ENCODE measurements at places on chromosomes 3 and 15.

GRCh38 chr15:40088929-40089755 lies 19.5 kb downstream of the BMF start:
- no peak for DNase-seq

DNA sequence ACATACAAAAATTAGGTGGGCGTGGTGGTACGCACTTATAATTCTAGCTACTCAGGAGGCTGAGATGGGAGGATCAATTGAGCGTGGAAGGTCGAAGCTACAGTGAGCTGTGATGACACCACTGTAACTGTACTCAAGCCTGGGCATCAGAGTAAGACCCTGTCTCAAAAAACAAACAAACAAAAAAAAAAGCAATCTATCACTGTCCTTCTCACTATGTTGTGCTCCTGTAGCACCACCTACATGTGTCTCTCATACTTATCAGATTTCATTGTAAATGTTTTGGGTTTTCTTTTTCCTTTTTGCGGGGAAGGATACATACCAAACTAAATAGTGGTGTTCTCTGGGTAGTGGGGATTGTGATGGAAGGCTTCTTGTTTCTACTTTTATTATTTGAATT lies 14.8 kb downstream of the FANCD2 start:
- DNase-seq = no peak

GRCh38 chr3:128343287-128344051 lies 123.2 kb downstream of the DNAJB8 start:
- DNase-seq = no peak

- no peak for DNase-seq
These were observed 63.5 kb downstream of the CHRD start for GRCh38 chr3:184443364-184443763.

- DNase-seq = no peak
These were observed 15.0 kb downstream of the SNAPC5 start for GRCh38 chr15:66482539-66482938.

- no peak for DNase-seq
These were observed 52.9 kb upstream of the NUDT16 start for GRCh38 chr3:131328721-131329120.

- no peak for DNase-seq
These were observed 63.3 kb downstream of the KLHL6 start for GRCh38 chr3:183491923-183492848.

DNA sequence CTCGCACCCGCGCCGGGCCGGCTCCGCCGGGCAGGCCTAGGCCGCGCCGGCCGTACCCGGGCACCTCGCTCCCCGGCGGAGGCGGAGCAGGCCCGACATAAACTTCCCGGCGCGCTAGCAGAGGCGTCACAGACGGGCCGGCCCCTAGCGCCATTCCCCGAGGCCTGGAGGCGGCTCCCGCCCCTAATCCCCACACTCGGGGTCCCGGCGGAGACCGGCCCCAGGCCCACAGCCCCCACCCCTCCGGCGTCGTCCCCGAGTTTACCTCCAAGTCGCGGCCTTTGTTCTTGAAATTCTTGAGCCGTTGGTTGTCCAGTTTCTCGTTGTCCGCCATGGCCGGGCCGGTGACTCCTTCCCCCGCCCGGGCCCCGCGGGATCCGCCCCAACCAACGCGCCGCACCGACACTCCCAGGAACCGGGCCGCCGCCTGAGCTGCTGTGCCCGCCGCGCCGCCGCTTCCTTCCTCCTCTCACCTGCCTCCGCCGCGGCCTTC lies 376 bp downstream of the KPNA4 start:
- DNase-seq = peak; percentile 70

DNA sequence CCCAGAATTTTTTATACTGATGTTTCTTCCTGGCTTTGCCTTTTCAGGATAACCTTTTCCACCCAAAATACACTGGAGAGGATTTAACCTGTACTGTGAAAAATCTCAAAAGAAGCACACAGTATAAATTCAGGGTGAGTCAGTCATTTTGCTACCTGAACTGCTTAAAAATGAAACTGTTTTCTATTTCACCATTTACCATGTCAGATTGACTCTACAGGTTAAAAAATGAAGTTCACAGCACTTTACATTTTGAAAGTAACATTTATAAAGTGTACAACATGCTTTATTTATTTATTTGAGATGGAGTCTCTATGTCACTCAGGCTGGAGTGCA lies 115.2 kb downstream of the GHSR start:
- DNase-seq = no peak

DNA sequence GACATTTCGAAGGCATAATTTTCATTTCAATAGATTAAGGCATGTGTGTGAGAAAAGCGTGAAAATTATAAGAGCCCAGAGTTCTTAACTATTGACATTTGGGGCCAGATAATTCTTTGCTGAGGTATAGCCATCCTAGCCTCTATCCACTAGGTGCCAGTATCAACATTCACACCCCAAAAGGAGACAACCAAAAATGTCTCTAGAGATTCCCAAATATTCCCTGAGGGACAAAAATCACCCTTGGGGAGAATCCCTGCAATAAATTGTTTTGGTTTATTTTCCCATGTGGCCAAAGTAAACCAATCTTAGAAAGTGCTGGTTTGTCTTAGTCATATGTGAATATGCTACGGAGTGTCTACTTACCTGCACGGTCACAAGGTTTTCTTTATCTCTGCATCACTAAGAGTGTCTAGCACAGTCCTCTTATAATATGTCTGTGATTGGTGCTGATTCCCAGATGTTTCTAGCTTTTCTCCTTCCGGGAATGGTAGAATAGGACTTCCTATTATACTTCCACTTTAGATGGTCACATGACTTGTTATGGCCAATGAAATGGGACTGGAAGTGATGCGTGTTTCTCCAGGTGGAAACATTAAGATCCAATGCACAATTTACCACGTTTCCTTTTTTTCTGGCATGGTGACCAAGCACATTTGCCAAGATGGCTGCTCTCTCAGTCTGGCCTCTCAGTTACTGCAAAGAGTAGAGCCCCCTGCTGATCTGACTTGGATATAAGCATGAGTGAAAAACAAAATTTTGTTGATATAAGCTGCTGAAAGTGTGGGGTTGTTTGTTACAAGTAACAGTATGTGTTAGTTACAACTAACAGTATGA lies 8.0 kb upstream of the KBTBD8 start:
- no peak for DNase-seq

DNA sequence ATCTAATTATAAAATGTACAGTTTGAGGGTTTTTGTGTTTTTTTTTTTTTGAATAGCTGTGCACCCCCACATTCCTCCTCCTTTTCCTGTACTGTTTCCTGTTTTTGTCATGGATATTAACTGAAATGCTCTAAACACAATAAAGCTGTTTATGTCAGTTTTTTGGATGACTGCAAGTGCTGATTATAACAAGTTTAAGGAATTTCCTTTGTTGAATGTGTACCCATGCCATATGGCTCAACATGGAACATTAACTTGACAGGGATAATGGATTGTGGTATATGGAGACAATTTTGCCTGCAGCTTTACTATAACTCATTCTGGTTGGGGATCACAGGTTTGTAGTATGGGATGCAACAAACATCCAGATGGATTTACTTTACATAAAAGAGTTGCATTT lies 216.4 kb downstream of the TCF12 start:
- DNase-seq = peak; percentile 71

- DNase-seq = no peak
These were observed 49.8 kb downstream of the USP50 start for GRCh38 chr15:50496692-50497091.

- DNase-seq = no peak
These were observed 8.2 kb downstream of the HHATL start for GRCh38 chr3:42694366-42694765.

- DNase-seq = no peak
These were observed 220.4 kb upstream of the UMPS start for GRCh38 chr3:124509884-124510283.

GRCh38 chr15:51883271-51883837 lies 53.9 kb downstream of the TMOD3 start:
- DNase-seq = no peak

DNA sequence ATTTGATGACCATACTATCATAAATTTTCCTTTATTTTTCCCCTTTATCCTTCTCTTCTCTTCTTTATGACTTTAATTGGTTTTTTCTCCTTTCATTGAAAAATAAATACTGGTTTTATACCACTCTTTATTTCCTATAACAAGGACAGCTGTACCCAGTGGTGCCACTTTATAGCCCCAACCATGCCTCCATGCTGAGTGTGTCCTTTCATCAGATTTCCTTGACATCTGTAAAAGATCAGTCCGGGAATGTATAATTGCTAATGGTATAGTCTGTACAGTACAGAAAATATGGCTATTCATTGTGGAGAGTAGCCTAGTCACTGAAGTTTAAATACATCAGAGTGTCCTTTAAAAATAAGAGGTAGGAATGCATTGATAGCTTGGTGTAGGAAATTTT lies 74.6 kb downstream of the EPHA3 start:
- no peak for DNase-seq

DNA sequence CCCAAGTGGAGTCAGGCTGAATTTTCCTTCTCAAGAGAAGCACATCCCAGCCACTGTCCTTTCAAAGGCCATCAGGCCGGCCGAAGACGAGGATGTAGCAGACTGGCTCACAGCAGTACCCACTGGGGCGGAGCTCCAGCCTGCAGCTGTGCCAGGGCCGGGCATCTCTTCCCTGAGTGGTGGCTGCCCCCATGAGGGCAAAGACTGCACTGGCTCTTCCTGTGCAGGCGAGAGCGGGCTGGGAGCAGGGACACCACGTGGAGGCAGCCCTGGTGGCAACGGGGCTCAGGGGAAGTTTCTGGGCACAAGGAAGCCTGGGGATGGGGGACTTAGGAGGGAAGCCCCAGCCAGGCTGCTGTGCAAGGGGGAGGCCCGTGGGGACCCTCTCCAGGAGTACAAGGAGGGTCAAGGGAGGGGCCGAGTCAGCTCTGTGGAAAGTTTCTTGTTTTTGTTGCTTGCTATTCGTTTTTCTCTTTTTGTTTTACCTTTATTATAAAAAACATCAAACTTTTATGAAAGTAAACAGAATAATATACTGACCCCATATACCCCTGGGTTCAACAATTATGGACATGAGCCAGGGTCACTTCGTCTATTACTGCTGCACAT lies 66.1 kb downstream of the RPN1 start:
- peak; percentile 31 for DNase-seq

- DNase-seq = no peak
These were observed 33.0 kb downstream of the GNB5 start for GRCh38 chr15:52158084-52158765.

DNA sequence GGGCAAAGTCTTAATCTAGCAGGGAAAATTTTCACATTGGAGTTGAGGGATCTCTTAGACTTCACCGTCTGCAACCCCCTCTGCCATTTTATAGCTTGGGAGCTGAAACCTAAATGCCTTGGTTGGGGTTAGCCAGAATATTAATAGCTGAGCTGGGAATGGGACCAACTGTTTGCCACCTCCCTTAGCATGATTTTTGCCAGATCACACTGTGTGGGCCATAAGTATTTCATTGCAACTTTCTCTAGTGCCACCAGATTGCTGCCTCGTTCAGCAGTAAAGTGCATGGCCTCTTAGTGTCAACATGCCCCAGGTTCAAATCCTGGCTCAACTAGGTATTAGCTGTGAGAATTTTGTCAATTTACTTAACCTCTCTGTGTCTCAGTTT lies 55.9 kb upstream of the ABHD17C start:
- DNase-seq = no peak

- DNase-seq = no peak
These were observed 8.8 kb upstream of the B3GNT5 start for GRCh38 chr3:183244219-183244618.

DNA sequence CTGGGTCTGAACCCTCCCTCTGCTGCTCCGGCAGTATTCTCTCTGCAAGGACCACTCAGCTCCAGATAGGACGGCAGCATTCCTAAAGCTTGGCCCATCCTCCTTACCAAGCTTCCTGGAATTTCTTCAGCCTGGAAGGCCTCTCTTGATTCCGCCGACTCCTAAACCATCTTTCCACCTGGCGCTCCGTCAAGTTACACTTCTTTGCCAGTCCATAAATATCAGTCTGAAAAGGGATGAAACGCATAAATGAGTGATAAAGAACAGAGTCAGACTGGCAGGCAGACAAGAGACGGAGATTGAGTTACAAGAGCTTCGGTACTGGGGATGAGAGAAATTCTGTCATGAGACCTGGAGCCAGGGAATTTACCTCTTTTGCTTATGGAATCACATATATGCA lies 44.3 kb downstream of the CERS3 start:
- no peak for DNase-seq

- no peak for DNase-seq
These were observed 514.1 kb upstream of the CFAP20DC start for GRCh38 chr3:59563966-59564365.

- no peak for DNase-seq
These were observed 245.0 kb downstream of the KLF13 start for GRCh38 chr15:31571676-31572075.

DNA sequence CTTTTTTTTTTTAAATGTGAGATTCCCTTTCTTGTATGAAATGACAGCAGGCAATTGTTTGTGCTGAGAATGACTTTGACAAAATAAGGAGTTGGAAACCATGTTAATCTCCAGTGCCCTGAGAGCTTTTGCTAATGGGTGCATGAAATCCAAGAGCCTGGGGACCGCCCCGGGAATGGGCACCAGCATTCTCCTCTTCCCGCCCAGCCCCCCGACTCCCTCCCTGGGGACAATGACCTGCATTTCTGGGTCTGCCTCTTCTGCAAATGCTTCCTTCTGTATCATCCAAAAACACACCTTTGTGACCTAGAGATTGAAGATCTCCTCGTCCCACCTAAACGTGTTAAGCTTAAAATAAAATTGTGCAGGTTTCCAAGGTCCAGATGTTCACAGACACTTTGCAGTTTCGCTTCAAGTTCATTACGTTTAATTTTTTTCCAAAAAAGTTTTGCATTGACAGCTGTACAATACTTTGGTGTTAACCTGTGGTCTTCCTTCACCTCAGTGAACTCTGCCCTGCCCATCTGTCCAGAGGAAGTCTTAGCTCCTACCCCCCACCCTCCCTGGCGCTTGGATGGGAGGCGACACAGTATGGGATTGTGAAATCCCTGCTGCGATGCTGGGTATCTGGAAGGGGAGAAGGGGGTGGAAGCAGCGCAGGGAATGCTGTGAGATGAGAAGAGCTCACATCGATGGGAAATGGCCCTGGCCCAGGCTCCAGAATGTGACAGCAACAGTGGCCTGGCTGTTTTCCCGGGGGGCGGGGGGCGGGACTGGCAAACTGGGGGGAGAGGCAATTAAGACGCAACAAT lies 50.1 kb downstream of the TLE3 start:
- peak; percentile 80 for DNase-seq

GRCh38 chr15:67981848-67982247 lies 72.3 kb upstream of the PIAS1 start:
- no peak for DNase-seq

DNA sequence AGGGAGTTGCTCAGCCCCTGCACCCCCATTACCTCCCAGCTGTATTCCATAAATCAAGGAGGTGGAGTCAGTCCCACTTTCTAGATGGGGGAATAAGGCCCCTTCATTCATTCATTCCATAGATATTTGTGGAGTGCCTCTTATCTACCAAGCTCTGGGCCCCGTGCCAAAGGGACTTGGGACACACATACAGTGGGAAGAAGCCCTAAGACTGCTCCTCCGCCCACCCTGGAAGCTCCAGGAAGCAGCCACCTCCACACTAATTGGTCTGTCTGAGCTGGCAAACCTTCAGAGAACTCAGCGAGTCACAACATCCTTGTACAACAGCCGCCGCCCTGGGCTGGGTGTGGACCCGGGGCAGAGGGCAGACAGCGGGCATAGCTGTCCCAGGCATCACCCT lies 6.4 kb downstream of the STRA6 start:
- peak; percentile 65 for DNase-seq
